ENCODE measurements at places on chromosomes 12 and 14. TPM values are rescaled to one million over a fixed set of nuclear protein-coding genes. Genes with fewer than 3 reads are reported as not detected.

DNA sequence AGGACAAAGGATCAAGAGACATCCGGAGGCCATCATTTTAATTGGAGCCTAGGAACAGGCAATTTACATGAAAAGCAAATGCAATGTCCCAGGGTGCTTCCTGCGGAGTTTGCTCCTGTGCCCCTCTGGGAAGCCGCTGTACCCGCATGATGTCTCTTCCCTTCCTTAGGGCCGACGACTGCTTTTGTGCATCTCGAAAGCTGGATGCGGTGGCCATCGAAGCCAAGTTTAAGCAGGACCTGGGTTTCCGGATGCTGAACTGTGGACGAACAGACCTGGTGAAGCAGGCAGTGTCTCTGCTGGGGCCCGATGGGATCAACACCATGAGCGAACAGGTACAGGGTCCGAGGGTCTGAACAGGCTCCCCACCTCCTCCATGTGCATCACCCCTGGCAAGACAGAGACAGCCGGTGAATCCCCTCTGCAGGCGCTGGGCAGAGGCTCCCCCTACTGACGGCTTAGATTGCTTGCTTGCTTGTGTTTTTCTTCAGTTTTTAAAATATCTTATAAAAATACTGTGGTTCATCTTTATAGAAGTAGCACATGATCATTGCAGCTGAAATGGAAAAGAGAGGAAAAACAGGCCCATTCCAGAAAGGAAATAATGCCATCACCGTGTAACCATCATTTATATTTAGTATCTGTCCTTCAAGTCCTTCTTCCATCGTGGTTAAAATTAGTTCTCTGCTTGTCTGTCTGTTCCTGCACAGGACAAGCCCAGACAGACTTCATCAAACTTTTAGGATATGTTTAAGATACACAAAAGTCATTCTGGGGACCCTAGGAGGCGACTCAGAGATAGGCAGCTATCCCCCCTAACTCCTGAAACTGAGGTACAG lies 75.4 kb upstream of the PWP1 start:
- peak; percentile 12 for DNase-seq

- no peak for DNase-seq
Measured at GRCh38 chr14:24434676-24435075, 4.9 kb downstream of the KHNYN start.

DNA sequence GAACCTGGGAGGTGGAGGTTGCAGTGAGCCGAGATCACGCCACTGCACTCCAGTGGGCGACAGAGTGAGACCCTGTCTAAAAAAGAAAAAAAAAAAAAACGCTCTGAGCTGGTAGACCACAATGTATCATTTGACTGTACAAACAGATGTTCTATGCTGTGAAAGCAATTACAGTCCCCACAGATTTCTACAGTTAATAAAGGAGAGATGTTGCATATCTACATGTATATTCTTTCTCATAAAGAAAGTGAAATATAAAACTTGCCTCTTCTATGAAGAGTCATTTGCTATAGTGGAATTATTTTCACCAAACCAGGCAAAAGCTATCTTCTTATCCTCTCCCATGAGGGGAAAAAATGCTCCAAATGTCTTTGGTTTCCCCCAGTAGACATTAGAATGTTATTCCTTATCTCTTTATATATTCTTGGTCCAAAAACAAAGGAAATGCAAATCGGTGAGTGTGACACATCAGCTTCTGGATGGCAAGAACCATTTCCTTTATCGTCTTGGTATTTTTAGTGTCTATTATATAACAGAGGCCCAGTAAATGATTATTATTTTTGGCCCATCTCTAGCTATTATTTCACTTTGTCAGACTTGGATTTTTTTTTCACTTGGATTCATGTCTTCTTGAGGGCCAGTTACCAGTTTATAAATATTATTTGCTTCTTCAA lies 230.4 kb downstream of the SSPN start:
- no peak for DNase-seq

Gene TSPAN19
- total RNA-seq: 0.16 TPM
